ENCODE measurements at places on chromosomes 13 and 19. TPM values are rescaled to one million over a fixed set of nuclear protein-coding genes. Genes with fewer than 3 reads are reported as not detected.

DNA sequence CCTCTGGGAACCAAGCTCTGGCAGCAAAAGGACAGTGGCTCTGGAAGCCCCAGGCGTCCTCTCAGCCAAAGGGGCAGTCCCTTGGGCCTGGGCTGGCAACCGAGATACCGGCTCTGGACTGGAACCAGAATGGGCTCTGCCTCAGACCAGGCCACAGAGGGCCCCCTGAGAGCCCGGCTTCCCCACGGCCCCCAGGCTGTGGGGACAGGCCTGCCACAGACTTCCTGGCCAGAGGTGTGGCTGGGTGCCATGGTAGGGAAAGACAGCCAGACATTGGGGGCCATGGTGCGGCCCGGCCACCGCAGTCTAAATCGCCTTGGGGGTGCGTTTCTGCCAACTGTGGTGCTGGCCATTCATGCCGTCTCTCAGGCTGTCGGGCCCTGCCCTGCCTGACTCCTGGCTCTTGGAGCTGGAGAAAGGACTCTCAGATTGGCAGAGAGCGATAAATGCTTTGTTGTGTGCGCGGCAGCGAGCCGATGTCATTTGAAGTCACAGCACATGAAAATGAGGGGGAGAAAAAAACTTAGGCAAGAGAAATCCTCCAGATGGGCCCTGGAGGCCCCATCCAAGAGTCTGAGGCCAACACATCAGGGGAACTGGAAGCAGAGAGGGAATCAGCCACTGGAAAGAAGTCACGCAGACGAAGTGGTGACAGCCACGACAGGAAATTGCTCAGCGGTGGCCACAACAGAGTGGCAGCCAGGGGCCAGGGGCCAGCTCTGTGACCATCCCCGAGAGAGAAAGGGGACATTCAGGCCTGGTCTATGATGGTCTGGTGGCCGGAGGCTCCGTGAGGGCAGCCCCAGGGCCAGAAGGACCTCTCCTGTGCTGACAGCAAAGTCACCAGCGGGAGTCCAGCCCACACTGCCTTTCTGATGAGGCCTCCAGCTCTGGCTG is 26.5 kb downstream of the SH3GL1 start:
- DNase-seq = no peak

DNA sequence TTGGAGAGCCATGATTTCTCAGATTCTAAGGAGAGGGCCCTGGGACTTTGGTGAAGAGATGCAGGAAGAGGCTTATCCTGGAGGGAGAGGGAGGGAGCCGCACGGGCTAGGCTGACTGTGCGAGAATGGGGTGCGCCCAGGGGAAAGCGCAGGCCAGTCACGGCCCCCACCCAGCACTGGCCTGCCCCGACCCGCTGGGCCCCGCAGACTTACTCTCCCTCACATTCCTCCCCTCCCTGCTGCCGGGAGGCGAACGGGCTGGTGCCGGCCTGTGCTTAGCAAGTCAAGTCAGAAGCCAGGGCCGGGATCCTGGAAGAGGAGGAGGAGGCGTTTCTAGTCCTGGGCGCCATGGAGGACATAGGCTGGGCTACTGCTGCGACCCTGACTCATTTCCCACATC is 120.0 kb downstream of the CRYL1 start:
- DNase-seq = no peak

The CNFN gene
- polyA plus RNA-seq = 4.9 TPM

- DNase-seq = no peak
Observed at GRCh38 chr19:1384478-1385110, 887 bp downstream of the NDUFS7 start.

DNA sequence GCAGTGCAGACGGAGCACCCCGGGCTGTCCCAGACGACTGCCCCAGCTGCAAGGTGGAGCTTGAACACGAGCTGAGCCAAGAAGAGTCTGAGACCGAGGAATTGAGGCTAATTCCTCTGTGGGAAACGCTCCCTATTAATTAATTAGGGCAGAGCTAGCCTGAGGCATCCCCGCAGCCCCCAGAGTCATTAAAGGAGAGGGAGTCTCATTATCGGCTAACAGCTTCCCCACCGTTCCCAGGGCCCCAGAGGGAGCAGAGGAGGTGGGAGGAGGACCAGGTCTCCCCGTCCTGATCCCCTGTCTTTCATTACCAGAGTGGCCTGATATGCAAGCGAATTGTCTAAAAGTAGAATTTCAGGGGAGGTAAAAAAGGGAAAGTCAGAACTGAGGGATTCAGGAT is 13.1 kb upstream of the SLC1A6 start:
- no peak for DNase-seq

The ZNF17 gene
- 3.6 TPM for polyA plus RNA-seq

The PRKCG gene
- not detected for polyA plus RNA-seq

DNA sequence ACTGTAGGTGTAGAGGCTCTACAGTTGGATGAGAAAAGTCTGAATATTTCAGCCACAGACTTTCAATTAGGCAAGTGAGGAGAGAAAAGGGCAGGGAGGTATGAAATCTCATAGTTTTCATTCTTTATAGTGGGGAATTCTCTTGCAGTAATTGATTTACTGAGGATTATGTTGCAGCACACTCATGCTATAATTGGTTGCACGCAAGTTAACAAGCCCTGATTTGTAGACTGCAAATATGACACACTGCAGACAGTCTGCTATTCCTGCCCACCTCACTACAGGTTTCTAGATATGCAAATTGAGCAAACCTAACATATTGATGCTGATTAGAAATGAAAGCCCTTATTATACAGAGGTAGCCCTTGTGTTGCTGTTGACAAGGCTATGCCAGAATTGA is 139.4 kb downstream of the LHFPL6 start:
- no peak for DNase-seq

DNA sequence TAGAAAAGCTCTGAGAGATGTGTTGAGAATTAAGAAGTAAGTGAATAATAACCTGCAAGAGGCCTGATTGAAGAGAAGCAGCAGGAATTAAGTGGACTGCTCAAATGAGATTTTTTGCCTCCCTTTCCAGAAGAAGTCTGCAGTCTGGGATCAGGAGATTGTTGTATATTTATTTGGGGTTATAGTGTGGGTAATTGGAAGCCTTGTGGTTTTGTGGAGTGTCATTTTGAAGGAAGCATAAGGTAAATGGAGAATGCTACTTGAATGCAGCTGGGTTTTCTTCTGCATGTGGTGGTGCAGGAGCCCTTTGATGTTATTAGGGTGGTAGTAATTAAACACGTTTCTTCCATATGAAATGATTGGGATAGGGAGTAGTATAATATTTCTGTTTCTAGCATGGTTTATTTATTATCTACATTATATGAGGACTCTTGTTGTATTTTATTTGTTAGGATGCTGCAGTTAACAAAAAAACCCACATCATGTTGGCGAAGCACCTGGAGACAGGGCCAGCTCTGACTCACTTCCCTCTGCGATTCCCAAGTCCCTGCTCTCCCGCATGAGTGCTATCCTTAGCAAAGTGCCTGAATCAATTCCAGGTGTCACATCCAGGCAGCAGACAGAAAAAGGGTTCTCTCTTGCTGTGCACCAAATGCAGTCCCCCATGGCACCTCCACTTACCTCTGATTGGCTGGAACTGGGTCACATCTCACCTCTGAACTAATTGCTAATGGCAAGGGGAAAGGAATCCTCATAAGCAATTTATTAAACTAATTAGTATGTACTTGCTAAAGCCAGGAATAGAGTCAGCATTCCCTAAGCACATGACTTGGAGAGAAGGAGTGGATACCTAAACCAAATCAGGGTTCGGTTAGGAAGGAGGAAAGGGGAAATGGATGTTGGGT is 54.8 kb downstream of the DGKH start:
- DNase-seq = no peak

DNA sequence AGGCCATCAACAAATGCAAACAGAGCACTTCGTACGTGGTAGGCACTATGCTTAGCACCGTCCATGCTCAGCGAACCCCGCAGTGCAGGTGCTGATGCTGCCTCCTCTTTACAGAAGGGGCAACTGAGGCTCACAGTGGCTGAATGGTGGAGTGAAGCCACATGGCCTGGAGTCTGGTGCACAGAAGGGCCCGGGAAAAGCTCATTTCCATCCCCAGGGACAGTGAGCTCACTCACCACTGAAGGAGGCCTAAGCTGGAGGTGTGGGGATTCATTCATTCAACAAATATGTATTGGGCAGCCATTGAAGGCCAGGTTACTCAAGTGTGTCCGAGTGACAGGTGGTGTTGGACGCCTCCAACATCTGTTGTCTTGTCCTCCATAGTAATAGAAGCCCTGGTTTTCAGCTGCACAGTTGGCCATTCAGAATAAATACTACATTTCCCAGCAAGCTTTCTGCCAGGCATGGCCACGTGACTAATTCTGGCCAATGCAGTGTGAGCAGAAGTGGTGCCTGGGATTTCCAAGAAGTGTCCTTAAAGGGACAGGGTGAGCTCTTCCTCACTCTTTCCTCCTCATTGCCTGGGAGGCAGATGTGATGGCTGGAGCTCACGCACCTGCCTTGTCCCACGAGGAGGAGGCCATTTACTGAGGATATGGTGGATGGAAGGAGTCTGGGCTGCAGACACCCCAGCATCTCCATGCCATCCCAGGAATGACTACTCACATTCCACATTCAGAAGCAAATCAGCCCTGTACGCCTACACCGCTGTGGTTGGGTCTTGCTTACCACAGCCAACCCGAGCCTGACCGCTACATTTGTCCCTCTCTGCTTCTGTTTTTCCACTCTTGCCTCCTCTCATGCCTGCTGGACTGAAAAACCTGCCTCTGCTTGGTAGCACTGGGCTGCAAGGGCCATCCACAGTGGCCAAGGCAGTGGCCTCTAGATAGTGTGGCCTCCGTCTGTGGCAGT is 2.3 kb upstream of the ZNRF4 start:
- no peak for DNase-seq

The KIR2DL1 gene
- polyA plus RNA-seq = not detected

- DNase-seq = no peak
Observed at GRCh38 chr19:2274931-2275535, 6.9 kb downstream of the PEAK3 start.

DNA sequence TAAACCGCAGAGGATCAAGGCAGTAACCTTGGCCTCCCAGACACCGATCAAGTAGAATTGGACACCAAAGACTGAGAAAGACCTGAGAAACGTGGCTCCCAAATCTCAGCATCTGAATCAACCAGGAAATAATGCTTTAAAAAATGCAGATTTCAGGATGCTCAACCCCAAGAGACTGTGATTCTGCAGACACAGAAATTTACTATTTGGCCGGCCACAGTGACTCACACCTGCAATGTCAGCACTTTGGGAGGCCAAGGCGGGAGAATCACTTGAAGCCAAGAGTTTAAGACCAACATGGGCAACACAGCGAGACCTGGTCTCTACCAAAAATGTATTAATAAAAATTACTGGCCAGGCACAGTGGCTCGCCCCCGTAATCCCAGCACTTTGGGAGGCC is 6.2 kb downstream of the ABCC4 start:
- no peak for DNase-seq

DNA sequence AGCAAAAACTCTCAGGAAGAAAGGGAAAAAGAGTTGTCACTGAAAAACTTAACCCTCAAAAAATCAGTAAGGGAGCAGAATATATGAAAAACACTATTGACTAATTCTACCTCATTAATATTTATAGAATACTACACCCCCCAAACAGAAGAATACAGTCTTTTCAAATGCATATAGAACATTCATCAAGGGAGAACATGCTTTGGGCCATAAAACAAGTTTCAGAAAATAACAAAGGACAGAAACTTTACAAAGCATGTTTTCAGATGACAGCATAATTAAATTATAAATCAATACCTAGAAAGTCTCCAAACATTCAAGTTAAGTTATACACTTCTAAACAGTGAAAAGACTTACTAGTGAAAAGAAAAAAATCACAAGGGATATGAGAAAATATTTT is 30.5 kb downstream of the SOHLH2 start:
- no peak for DNase-seq

The FLT3 gene
- not detected for polyA plus RNA-seq

DNA sequence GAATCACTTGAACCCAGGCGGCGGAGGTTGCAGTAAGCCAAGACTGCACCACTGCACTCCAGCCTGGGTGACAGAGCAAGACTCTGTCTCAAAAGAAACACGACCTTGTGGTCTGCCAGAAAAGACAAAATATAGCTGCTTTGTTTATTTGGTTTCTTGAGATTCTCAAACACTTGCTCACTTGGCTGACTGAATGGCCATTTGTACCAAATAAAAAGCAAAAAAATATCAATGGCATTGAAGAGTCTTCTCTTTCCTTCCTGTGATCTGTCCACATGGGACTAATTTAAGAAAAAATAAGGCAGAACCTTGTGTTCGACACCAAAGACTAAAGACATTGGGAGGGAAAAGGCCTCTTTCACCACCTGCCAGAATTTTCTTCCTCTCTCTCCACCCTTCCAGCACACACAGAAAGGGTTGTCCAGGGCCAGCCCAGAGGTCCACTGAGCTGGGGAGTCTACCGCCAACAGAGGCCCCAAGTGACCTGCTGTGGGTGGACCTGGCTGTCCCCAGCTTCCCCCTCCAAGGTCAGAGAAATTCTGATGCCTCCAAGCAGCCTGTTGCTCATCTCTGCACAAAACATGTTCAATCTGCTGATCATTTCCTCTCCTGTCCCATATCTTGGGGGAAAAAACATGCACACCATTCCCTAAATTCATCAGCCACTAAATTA is 5.9 kb downstream of the BRME1 start:
- DNase-seq = no peak

DNA sequence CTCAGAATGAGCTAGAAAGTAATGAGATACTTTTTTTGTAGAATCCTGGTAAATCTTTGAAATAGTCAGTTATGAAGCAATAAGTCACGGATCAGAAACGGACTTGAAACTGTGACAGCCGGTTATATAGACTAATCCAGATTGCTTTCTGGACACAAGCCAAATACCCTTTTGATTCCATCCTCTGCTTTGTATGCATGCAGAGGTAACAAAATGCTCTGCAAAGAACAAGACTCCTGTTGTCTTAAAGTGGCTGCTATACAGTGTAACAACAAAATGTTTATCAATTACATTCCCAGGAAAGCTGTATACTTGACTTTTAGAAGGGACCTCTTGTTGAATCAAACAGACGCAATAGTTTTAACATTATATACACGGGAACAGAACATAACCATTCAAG is 66.5 kb upstream of the STARD13 start:
- no peak for DNase-seq

Data from kidney (tissue), 22 donors.